T follicular helper cell (primary cell): ENCODE measurements at places on chromosomes 7 and 10.

GRCh38 chr7:155698633-155699032 is 54.2 kb downstream of the RBM33 start:
- DNase-seq: no peak

DNA sequence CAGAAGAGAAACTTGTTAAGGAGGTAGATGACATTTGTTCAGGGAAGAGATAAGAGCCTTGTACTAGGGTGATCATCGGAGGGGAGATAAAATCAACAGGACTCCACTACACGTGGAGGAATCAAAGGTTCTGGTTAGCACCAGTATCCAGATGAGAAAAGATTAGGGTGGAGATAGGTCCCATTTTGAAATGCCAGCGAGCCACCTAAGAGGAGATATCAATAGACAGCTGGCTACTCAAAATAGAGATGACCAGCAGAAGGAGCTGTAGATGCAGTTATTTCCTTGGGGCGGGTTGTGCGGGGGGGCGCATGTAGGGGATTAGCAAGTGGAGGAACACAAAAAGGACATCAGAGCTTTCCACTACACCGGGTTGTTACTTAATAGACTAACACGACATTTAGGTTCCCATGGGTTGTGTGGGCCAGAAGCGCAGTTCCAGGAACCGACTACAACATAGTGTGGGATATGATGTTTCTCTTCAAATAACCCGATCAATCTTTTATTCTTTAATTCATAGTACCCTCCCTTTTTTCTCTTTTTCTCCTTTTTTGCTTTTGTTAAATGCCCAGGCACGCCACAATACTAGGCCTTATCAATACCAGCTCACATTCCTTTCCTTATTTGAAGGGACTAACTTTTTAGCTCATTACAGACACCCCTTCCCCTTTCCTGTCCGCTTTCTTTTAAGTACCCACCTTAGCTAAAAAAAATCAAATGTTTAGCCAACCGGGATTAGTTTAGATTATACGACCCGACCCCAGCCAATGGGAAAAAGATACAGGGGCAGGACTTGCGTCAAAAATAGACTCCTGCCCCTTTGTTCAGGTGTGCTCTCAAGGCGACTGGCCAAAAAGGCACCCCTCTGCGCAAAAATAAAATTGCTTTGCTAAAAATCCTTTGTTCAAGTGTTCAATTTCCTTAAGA is 2.0 kb upstream of the KIF11 start:
- no peak for DNase-seq

DNA sequence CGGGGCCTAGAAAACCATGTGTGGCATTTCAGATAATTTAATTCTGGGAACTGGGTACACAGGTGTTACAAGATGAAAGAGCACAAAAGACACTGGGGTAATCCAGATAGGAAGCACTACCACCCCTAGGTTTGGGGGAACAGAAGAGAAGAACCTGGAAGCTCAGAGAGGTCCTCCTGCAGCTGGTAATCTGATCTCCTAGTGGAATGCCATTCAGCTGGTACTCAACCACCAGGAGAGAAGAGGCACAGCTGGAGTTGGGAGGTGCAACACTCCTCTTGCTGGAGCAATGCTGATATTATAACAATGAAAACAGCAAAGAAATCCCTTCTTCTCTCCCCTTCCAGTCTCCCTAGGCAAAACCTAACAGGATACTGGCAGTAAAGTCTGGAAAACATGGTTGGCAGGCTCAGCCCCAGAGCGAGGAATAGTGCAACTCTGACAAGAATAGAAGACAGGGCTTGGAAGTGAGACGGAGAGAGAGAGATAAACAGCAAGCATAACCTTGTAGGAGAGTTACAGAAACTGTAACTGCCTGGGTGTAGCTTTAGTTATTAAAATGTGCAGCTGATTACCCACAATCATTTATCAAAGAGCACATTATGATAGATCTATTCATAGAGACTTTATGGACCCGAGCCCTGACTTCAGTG is 35.0 kb downstream of the NRF1 start:
- no peak for DNase-seq

DNA sequence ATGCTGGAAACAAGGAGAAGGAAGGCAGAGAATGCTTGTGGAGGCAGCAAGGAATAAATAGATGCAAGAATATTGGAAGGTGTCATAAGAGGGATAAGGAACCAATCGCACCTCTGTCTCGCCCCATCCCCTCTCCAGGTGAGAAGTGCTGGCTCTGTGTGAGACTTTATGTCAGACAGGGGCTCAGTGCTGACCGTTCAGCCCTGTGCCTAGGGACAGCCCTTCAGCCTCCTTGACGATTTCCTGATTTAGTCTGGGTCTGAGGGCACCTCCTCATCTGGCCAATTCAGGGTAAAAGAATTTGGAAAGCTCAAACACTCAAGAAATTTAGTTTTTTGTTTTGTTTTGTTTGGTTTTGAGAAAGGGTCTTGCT is 54.9 kb downstream of the FAM241B start:
- DNase-seq: no peak

DNA sequence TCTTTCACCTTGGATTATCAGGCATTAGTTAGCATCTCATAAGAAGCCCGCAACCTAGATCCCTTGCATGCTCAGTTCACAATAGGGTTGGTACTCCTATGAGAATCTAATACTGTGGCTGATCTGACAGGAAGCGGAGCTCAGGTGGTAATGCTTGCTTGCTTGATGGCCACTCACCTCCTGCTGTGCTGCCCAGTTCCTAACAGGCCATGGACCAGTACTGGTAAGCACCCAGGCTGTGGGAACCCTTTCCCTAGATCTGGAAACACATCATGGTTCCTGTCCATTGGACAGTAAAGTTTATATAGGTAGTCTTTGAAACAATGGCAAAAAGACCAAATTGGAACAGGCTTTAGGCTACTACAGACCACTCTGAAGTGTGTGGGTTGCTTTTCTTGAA is 9.4 kb upstream of the CTTNBP2 start:
- DNase-seq: no peak

DNA sequence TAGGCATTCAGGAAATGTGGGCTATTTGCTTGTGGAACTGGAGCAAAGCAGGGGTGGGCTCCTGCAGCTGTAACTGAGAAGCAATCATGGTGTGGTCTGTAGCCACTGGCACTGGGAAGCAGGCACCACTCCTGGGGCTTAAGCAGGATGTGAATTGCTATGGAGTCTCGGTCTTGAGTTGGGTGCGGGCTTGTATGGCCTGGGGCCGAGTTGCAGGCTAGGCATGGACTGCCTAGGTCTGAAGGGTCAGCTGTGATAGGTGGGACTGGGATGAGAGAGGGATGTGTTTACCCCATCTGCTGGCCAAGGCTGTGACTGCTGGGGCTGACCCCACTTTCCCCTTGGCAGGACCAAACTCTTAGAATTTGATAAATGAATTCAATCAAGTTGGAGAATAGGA is 43.0 kb downstream of the ADCY1 start:
- no peak for DNase-seq
